ENCODE measurements at places on chromosomes 11 and 22.

- DNase-seq, result no peak
Measured at GRCh38 chr11:118216621-118217481, 8.0 kb downstream of the JAML start.

GRCh38 chr11:34344410-34344767 is 13.4 kb downstream of the ABTB2 start:
- DNase-seq, result no peak

- DNase-seq, result no peak
Measured at GRCh38 chr11:3684129-3684818, 13.1 kb upstream of the CHRNA10 start.

DNA sequence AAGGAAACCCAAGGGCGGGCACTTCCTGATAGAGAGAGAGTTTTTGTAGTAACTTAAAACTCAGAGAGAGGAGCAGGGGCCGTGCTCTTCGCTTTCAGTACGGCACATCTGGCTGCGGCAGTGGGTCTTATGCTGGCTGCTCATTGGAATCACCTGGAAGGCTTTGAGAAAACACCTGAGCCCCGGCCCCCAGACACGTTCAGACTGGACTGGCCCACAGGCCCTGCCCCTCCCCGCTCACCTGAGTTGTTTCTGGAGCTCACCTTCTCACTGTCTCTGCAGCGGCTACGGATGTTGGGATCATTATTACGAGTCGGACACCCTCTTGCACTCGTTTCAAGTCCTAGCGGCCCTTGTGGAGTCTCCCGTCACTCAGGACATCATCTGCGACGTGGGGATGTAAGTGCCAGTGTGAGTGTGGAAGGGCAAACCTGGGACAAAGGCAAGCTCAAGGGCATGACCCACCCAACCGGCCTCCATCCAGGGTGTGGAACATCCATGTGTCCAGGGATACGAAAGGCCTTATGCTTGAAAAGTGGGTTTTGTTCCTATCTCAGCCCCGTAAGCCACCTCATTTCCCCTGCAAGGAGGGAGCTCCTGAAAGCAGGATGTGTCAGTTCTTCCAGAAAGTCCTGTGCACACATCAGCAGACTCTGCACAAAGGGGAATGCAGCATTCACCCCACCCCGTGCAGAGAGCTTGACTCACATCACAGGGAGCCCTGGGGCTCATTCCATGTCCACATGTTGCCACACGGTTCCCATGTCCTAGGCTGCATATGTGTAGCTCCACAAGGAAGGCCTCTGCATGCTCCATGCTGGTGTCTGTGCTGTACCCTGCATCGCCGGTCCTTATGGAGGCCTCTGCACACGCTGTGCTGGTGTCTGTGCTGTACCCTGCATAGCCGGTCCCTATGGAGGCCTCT is 5.4 kb downstream of the NADSYN1 start:
- DNase-seq, result no peak

DNA sequence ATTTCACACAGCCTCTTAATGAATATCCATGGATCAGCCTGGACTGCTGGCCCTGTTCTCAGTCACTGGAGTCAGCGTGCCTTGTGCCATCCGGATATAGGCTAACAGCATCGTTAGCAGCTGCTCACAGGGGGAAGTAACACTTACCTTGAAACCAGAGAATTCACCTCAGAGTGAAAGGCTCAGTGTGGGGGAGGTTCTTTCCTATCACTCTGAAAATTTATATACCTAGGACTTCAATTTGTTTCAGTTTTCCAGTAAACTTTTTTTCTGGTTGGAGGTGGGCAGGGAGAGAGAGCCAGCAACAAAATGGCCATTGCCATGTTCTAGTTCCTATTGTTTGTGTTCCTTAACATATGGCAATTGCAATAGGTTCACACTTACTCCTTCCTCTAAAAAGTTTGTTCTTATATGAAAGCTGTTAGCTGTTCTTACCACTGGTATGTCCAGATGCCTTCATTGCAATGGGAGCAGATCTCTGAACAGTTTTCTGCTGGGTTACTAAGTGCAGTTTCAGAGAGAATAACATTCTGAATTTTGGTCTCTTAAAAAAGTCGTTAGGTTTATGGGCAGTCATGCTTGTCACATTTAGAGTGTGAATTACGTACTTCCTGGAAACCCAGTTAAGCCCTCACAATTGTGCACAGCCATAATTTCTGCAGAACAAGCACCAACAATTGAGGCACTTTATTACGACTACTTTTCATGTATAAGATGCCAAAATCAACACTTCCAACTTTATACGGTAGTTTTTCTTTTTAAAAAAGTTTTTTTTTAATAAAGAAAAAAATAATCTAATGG is 247.6 kb downstream of the CADM1 start:
- DNase-seq, result peak; percentile 53

DNA sequence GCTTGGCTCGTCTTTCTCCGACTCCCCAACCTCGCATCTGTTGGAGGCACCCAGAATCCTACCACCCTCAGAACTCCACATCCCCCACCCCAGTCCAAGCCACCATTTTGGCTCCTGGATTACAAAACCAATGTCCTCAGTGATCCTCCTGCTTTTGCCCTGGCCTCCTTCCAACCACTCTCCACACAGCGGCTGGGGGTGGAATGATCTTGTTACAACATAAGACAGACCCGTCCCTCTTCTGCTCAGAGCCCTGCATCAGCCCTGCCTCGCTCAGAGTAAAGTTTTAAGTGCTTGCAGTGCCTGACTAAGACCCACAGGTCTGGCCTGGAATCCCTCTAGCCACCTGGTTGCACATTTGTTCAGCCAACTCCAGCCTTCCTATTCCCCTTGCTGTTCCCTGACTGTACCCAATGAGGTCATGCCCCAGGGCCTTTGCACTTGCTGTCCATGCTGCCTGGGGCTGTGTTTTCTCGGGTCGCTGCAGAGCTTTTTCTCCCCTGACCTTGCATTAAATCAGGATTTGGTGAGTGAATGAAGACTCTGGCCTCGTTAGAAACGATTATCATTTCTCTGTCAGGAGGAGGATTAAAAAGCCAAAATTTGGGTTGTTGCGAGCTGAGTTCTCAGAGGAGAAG is 67.3 kb downstream of the IGF2 start:
- DNase-seq, result no peak

GRCh38 chr11:127965939-127966668 is 621.3 kb downstream of the ETS1 start:
- DNase-seq, result no peak

GRCh38 chr11:63986156-63986931 is at the start of gene OTUB1:
TSS of gene OTUB1 (plus strand) at chr11:63986438. CDS start at chr11:63986457, 19 bp downstream.
- peak; percentile 82 for DNase-seq

GRCh38 chr11:134524896-134525845 is 113.1 kb upstream of the B3GAT1 start:
- no peak for DNase-seq

GRCh38 chr22:38921120-38921519 is 36.3 kb upstream of the APOBEC3A start:
- DNase-seq, result no peak

DNA sequence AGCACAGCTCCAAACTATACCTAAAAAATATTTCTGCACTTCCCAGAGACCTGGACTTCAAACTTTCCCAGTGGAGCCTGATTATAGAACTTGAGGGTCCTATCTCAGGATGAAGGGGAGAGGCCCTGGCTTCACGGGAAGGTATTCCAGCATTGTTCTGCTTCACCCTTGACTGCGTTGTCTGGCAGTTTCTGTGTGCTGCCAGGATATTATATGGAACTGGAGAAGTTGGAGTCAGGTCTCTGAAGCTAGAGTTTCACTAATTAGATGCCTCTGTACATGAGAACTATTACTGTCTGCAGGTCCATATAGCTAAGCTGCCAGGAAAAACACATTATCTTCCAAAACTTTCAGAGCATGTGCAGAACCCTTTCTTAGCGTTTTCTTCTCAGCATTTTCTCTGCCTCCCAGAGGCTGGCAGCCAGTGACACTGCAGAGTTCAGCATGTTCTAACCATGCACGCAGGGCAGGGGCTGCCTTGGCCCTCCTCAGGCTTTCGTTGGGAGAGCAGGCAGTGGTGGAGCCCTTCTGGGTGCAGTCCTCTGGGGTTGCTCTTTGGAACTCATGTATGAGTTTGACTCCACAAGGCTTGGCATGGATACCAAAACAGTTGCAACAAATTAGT is 99.3 kb downstream of the CWC15 start:
- no peak for DNase-seq

DNA sequence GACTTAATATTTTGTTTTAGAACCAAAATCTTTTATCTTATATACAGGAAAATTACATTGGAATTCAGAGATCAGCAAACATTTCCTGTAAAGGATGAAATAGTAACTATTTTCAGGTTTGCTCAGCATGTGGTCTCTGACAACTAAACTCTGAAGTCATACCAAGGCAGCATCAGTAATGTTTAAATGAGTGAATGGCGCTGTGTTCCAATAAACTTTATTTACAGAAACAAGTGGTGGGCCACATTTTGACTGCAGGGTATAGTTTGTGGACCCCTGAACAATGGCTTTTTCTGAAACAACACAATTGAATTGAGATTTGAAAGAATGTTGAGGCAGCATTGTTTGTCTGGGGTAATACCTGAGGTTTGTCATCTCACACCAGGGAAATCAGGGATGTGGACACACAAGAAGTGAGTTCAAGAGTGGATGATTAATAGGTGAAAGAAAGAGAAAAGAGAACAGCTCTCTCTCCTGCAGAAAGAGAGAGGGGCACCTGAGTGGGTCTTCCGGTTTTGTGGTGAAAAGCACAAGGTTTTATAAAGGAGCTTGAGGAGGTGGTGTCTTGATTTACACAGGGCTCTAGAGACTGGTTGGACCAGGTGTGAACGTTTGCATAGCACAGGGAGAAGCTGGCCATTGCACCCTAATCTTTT is 113.5 kb upstream of the VPREB1 start:
- DNase-seq, result no peak

DNA sequence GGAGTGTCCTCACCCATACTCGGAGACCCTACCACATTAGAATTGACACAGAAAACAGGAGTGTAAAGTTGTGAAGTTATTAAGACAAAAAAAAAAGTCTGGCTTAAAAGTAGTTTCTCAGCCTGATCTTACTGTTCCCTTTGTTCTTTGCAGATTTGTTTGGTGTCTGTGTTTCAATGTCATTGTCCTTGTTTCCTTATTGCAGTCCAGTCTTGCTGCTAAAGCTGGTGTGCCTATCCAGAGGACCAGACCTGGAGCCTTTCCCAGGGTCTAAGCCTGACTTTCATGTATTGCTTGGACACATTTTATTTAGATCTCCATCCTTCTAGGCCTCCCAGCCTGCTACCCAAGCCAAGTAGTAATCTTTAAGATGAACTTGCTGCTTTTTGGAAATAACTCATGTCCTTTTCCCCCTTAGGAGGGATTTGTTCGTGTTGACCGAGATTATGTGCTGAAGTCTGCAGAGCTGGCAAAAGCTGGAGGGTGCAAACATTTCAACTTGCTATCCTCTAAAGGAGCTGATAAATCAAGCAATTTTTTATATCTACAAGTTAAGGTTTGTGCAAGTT is 11.3 kb upstream of the PRMT3 start:
- DNase-seq, result no peak

DNA sequence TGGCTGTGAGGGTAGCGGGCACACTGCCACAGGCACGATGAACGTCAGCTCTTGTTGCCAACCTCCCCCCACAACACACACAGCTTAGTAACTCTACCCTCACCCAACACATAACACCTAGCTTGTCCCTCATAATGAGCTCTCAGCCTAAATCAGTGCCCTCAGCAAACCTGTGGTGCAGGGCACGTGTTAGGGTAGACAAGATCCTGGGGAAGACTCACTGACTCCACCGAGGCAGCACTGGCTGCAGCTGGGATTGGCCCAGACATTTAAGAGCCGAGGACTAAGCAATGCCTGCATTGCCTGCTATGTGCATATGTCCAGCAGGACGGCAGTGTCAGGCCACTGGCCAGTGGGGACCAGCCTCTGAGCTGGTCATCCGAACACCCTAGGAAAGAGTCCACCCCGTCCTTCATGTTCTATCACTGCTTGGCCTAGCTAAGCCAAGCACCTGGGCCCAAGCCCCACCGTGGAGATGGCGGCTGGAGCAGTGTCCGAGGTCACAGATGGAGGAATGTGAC is 32.9 kb upstream of the TRIM29 start:
- no peak for DNase-seq

DNA sequence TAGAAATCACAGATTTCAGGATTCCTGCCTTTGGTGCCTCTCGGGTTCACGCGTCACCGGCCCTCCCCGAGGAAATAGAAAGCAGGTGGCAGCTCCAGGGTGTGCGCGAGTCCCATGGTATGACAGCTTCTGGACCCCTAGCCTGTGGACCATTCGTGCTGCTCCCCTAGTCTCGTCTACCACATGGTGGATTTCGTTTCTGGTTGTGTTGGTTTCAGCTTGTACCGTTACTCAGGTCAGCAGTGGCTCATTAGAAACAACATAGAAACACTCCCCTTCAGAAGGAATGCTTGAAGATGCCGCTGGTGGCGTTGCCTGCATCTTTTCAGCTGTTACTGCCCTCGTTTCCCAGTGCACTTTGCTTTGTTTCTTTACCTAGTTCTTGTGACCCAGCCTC is 700 bp downstream of the TTC17 start:
- DNase-seq, result no peak

DNA sequence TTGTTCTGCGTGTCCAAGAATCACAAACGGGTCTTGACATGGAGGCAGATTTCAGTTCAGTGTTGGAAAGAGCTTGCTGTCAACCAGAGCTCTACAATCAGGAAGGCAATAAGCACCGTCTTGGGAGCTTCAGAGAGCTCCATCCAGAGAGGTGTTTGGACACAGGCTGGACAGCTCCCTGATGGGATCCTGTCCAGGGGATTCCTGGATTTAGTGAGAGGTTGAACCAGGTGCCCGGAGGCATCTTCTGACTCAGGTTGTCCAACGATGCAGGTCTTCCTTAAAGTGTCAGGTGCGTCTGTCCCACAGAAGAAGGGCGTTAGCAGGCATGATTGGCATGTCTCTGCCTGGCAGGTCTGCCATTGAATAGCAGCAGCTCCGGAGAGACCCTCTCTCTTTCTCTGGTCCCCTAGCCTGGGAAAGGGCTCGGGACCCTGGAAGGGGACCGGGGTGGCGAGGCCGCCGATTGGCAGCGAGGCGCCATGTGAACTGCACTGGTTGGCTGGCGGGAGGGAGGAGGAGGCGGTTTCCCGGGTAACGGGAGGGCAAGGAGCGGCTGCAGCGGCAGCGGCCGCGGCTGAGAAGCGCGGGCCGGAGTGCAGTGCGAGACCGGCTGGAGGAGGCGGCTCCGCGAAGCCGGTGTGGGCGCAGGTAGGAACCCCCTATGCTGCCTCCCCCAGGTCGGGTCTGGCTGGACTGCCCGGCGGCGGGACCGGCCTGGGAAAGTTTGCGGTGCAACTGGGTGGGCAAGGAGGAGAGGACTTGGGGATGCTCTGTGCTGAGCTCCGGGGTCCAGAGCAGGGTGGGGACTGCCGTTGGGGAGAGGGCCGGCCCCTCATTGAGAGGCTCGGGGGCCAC is 104.1 kb upstream of the E2F8 start:
- no peak for DNase-seq
